Karpas-422 (cell line): ENCODE measurements at places on chromosomes 3 and 15.

- H3K4me3 ChIP-seq: no peak overlapping the region
- no peak overlapping the region for H3K27ac ChIP-seq
- DNase-seq: no peak
- H3K36me3 ChIP-seq: no peaks in the 10 kb centered on the region; the same call in 1 of the 2 replicates
These were observed 342.1 kb upstream of the CBLB start for GRCh38 chr3:106210923-106211322.

DNA sequence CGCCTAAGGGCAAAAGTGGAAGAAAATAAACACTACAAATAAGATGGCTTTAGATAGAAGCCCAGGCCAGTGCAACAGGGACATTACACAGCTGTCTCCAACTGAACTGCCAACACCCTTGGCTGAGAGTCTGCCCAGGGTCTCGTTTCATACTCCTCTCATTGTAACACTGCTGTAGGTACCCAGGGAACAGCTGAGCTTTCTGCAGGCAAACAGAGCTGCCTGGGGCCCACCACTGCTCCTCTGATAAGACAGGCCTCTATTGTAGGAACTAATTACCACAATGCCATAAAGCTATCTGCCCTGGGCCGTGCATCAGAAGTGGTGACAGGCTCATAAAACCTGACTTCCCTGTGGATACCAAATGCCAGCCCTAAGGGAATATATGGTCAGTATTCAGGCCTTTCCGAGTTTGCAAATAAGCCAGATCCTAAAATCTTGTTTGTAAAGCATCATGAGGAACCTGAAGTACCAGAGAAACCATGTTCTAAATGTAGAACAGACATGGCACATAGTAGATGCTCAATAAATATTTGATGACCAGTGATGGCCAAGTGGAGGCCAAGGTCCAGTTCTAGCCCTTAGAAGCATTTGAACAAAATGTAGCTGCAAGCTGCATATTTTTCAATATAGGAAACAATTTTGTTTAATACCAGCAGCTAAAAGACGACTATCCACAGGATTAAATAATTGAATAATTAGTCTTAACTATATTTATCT, 84.3 kb upstream of the NEO1 start:
- no peak overlapping the region for H3K4me3 ChIP-seq
- no peaks in the 10 kb centered on the region for H3K4me1 ChIP-seq
- no peak for DNase-seq
- no peaks in the 10 kb centered on the region for H3K36me3 ChIP-seq
- H3K27me3 ChIP-seq: no peaks in the 10 kb centered on the region

GRCh38 chr3:193342551-193342950, 36.0 kb downstream of the ATP13A5 start:
- H3K36me3 ChIP-seq: no peaks in the 10 kb centered on the region
- no peak overlapping the region for H3K27ac ChIP-seq
- no peaks in the 10 kb centered on the region for H3K27me3 ChIP-seq
- H3K4me1 ChIP-seq: peaks cover 1% of the 10 kb centered on the region

- DNase-seq: no peak
- H3K27ac ChIP-seq: no peak overlapping the region
- no peaks in the 10 kb centered on the region for H3K4me1 ChIP-seq
- no peaks in the 10 kb centered on the region for H3K36me3 ChIP-seq
These were observed 976.0 kb downstream of the ROBO2 start for GRCh38 chr3:78015856-78016255.

GRCh38 chr3:104566054-104566453, 800.7 kb upstream of the ALCAM start:
- no peak overlapping the region for H3K4me3 ChIP-seq
- no peak for DNase-seq
- no peaks in the 10 kb centered on the region for H3K36me3 ChIP-seq
- peaks cover 12% of the 10 kb centered on the region for H3K4me1 ChIP-seq
- no peaks in the 10 kb centered on the region for H3K27me3 ChIP-seq
- H3K27ac ChIP-seq: no peak overlapping the region
